ENCODE measurements at places on chromosomes 13 and 19.
A peak's percentile ranks its signal among the peaks of the same experiment; 100 is the strongest.

DNA sequence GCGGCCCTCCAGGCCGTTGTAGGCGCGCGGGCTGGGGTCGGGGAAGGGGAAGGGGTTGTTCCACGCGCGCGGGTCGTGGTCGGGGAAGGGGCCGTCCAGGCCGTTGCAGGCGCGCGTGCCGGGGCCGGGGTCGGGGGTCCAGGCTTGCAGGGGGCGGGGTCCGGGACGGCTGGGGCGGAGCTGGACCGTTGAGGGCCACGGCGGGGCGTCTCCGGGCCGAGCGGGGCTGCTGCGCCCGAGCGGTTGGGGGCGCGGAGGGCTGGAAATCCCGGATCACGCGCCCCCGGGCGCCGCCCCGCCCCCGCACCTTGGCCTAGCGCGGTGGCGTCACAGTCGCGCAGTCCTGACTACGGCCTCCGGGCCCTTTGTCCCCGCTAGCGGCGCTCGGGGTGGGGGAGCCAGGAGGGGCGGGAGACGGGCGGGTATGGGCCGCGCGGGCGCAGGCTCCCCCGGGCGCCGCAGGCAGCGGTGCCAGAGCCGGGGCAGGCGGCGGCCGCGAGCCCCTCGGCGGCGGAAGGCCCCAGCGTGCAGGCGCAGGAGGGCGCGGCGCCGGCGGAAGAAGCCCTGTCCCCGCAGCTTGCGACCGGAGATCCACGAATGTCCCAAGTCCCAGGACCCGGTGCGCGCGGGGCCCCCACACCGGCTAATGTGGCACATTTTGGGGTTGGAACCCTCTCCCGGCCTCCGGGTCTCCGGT lies 665 bp downstream of the GPX4 start:
- DNase-seq: peak; percentile 78

DNA sequence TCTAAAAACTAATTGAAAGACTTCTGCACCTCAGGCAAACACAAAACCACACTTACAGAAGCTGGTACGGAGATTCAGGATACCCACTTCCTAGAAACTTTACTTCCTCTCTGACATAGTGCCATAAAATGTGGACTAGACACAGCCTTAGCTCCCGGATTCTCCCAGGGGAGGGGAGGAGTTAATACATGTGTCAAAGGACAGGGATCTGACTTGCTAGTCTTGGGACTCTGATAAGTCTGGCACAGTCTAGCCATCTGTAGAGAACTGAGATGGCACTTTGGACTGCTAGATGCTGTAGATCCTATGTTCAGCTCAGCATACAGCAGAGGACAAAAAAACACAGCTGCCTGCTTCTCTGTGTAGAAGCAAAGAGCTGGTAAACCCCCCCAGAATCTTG lies 769.8 kb upstream of the MIR17HG start:
- DNase-seq: no peak

DNA sequence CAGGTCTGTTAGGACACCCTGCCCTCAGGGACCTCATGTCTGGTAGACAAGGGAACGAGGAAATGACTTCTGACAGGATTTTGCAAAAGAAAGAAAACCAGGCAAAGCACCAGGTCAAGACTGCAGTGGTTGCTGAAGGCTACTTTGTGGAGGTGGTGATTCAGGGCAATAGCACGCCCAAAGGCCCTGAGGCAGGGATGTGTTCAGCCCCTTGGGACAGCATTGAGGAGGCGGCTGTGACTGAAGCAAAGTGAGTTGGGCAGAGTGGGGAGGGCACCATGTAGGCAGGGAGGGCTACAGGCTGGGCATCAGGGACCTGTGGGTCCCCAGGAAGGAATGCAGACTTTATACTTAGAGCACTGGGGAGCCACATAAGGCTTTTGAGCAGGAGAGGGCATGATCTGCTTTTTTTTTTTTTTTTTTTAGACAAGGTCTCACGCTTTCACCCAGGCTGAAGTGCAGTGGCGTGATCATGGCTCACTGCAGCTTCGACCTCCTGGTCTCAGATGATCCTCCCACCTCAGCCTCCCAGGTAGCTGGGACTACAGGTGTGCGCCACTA lies 10.8 kb upstream of the HOMER3 start:
- DNase-seq: no peak

- no peak for DNase-seq
Observed at GRCh38 chr13:45332036-45332830, 8.8 kb downstream of the TPT1 start.
